ENCODE measurements at places on chromosomes 1 and 21.
A peak's percentile ranks its signal among the peaks of the same experiment; 100 is the strongest.

DNA sequence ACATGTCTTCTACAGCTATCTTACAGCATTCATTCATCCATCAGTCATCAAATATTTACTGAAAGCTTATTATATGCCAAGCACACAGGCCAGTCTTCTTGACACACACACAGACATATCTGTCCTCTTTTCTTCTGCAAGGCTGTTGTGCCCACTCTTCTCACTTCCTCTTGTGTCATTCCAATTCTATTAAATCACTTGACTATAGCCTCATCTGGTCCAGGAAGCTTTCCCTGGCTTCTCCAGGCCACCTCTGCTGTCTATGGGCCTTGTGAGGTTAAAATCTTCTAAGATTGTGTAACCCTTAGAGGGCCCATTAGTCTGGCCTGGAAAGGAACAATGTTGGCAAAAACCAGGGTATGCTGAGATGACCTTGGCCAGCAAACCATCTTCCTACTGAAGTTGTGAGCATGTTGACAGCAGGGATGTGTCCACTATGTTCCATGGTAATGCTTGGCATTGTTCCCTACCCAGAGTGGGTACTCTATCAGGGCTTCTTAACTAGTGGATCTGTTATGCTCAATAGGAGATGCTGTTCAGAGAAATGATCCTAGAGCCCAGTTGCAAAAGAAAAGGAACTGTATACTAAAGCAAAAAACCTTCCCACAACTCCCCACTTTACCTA lies 5.3 kb downstream of the TRAF3IP3 start:
- DNase-seq = no peak

DNA sequence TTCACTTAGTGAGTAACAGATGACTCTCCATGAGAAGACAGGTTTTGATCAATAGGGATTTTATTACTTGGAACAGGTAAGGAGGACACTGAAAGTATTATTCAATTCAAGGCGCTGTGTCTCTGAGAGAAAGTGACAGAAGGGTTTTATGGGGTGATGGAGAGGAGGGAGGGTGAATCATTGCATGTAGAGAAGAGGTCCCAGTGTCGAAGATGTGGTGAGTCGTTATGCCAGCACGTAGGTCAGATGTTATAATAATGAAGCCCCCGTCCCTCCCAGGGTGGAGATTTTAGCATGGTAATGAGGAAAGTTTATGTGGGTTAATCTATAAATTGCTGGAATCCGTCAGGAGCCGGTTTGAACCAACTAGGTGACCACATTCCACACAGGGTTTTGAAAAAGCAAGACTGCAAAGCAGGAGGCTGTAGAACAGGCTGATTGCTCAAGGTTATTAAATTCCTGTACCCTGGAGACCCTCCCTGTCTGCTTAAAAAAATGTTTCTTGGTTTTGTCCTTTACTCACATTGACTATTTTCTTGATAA lies 586.4 kb upstream of the TMPRSS15 start:
- no peak for DNase-seq

DNA sequence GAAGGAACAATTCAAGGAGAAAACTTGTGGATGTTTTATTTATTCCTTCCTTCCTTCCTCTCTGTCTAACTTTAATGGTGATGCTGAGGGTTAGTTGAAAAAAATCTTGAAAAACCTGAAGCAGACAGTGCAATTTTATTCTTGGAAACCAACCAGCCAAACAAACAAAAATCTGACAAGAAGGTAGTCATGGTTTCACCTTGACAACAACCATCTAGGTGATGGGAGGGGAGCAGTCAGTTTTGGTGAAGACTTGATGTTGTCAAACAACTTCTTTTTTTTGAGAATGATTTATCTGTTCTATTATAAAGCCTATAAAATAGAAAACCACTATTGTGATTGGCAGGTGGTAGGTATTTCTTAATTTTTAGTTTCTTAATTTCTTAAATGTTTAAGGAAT lies 92.4 kb upstream of the GPR88 start:
- DNase-seq = no peak

- no peak for DNase-seq
Observed at GRCh38 chr1:241503444-241503843, 16.1 kb downstream of the FH start.

DNA sequence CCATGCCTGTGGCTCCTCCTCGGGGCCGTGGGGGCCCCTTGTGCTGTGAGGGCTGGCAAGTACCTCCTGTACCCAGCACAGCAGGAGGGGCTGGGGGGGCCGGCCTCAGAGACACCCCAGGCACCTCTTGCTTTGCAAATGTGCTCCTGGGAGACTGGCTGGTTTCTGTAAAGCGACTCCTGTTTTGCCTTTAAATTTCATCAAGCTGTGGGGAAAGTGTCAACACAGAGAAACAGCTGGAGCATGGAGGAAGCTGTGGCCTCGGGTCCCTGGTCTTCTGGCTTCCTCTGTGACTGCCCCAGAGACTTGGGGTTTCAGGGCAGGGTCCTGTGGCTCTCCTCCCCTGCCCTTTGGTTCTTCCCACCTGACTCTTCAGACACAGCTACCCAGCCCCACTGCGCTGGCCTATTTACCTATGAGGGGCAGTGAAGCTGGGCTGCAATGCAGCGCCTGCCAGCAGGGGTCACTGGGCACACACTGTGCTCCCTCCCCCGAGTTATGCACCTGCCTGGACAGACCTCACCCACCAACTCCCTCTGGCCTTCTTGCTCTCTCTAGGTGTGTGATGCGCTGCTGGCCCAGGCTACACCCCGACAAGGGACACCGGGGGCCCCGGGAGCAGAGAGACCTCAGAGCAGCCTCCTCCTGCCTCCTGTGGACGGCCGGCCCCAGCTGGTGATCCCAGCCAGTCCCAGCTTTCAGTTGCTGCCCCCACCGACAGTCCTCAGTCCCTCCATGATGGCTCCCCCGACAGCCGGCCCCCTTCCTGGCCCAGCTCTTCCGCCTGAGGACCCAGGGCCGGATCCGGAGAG lies 17.6 kb upstream of the PEX10 start:
- no peak for DNase-seq

GRCh38 chr1:30609999-30610345 lies 113.4 kb downstream of the MATN1 start:
- DNase-seq = no peak

GRCh38 chr1:39845569-39846566 lies 37.4 kb downstream of the TRIT1 start:
- DNase-seq = no peak

DNA sequence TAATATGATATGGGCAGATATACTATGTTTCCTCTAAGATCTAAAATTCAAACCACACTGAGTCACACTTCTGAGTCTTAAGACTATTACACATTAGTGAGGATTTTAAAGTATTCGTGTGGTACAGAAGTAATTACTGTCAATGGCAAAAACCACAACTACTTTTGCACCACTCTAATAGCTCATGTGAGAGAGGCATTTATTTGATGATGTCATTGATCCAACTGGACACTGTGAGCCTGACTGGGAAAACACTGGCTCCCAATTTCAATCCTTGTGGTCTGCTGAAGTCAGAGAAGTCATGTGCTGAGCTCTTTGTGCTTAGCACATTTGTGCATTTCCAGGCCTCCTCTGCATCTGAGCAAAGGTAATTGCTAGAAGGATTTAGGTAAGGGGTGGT lies 377.8 kb downstream of the USH2A start:
- no peak for DNase-seq

GRCh38 chr1:113140588-113141446 lies 67.8 kb downstream of the LRIG2 start:
- DNase-seq = peak; percentile 68

DNA sequence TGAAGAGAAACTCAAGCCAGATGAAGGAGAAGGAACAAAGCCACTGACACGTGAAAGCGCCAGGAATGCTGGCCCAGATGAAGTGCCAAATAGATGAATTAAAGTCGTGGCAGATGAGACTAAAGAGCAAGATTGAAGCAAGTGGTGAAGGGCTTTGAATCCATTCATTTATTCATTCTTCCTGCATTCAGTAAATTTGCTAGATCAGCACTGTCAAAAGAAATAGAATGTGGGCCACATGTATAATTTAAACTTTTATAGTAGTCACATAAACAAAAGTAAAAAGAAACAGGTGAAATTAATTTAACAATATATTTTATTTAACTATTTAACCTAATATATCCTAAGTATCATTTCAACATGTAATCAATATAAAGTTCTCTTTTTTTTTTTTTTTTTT lies 135.6 kb downstream of the ZZZ3 start:
- DNase-seq = no peak

DNA sequence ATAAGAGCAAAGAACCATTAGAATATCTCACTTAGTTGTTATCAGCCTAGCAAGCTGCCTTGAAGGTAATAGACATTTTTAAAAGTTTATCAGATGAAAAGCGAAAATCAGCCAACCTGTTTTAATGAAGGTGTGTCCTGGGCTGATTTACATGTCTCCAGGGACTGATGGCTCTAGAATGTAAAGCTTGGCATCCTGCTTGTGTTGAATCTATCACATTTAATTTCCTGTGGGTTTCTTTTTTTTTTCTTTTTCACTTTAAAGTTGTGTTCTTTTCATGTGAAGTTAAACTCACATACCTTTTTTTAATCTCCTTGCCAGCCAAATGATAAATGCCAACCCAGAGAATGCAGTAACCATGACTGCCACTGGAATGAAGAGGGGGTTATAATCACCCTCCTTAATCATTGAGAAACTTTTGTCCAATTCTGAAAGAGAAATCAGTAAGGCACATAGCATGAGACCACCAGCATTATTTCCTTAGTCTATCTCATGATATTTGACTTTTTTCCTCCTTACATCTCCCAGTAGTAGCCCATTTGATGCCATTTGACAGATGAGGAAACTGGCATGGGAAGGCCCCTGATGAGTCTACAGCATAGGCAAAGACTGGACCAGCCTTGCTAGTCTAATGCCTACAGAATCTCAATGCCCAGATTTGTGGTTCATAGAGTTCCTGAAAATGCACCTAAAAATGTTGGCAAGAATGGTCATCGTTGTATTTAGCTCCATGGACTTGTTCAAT lies 10.0 kb downstream of the SELL start:
- DNase-seq = no peak

DNA sequence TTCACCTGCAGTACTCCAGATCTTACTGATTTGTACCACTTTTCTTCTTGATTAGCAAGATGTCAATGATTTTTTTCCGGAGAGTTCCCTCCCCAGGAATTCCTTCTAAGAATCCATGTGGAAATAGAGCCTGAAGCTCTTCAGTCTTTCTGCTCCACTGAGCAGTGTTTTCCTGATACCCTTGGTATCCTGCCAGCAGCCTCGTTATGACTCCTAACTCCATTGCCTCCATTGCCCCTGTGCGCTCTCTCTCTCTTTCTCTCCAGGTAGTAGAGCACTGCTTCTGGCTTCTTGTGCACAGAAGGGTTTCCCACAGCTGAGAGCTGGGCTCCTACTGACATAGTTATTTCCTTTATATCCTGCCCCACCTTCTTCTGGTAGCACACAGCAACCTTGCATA lies 12.2 kb downstream of the UBE2U start:
- peak; percentile 24 for DNase-seq

DNA sequence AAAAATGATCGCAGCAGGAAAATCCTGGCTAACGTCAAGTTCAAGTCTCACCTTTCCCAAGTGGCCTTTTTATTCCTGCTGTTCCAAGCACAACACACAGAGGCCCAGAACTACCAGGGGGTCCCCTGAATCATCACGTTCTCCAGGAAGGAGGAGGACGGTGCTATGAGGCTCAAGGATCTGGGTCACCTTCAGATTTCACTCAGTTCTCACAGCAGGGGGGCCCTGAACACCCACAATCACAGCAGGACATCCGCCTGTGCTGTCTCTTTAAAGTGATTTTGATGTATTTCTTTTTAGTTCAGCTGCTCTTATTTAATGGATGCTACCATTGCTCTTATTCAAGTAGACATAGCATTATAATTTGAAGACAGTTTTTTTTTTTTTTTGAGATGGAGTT lies 173.4 kb downstream of the HUNK start:
- no peak for DNase-seq

- no peak for DNase-seq
Observed at GRCh38 chr1:148363439-148363810, 119.7 kb downstream of the PPIAL4G start.

- no peak for DNase-seq
Observed at GRCh38 chr1:66932291-66932690, 7.5 kb downstream of the MIER1 start.

- no peak for DNase-seq
Observed at GRCh38 chr21:35900539-35900938, 159.8 kb downstream of the SETD4 start.

- no peak for DNase-seq
Observed at GRCh38 chr21:33980276-33980916, 64.8 kb upstream of the ATP5PO start.

GRCh38 chr1:206725109-206725963 lies 40.6 kb downstream of the MAPKAPK2 start:
- peak; percentile 15 for DNase-seq

- no peak for DNase-seq
Observed at GRCh38 chr1:116335850-116336624, 37.0 kb upstream of the ATP1A1 start.

- no peak for DNase-seq
Observed at GRCh38 chr1:216739793-216740192, 16.6 kb upstream of the ESRRG start.

DNA sequence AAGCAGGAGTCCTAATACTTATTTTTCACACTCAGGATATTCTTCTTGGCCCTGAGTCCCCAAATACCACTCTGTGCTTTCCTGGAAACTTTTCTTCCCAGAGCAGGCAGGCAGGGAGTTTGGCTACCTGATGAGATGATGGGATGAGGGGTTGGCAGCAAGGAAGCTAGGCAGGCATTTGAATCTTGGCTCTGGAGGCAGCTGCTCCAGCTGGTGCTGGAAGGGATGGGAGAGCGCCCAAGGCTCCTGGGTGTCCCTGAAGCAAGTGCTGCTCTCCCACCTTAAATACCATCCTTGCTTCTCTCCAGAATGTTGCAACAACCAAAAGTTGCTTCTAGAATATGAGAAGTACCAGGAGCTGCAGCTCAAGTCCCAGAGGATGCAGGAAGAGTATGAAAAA lies 48.0 kb upstream of the TMEM125 start:
- DNase-seq = no peak

DNA sequence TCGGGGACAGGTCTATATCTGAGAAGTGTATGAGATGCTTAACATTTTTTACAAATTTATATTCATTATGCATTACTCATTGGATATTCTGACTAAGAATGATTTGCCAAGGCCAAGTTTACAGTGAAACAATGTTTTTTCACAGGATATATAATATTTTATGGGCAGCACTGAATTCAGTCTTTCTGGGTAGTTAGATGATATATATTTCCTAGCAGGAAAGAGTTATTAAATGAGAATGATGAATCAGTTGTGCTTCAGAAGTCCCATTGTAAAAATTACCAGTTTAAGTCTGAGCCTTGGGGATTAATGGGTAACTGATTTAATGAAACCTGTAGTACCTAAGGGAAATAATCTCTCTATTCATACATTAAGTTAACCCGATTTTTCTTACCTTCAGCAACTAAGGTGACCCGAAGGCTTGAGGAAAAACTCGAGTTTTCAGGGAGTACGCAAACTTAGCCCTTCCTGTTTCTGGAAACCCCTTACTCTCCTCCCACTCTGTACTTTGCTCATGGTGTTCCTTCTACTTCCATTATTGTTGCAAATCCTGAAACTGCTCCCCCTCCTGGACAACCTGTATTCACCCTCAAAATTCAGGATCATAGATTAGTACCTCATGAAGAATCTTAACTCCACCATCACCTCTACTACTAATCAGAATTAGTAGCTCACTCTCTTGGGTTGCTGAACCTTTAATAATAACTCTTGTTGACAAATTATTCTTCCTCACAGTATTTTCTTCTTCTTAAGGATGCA lies 135.1 kb downstream of the AK5 start:
- DNase-seq = peak; percentile 22

GRCh38 chr1:14128096-14128495 lies 428.1 kb downstream of the PRDM2 start:
- peak; percentile 52 for DNase-seq

GRCh38 chr1:183630748-183631147 lies 4.8 kb downstream of the ARPC5 start:
- DNase-seq = no peak

- DNase-seq = no peak
Observed at GRCh38 chr1:73913025-73913424, 285.0 kb downstream of the LRRIQ3 start.

Data from NCI-H510A treated with DMSO at 0.1 percent for 48 hours (cell line).